ENCODE measurements at places on chromosomes 11 and 22.

GRCh38 chr22:39515266-39516050 is 4.9 kb upstream of the ATF4 start:
- DNase-seq, result no peak

DNA sequence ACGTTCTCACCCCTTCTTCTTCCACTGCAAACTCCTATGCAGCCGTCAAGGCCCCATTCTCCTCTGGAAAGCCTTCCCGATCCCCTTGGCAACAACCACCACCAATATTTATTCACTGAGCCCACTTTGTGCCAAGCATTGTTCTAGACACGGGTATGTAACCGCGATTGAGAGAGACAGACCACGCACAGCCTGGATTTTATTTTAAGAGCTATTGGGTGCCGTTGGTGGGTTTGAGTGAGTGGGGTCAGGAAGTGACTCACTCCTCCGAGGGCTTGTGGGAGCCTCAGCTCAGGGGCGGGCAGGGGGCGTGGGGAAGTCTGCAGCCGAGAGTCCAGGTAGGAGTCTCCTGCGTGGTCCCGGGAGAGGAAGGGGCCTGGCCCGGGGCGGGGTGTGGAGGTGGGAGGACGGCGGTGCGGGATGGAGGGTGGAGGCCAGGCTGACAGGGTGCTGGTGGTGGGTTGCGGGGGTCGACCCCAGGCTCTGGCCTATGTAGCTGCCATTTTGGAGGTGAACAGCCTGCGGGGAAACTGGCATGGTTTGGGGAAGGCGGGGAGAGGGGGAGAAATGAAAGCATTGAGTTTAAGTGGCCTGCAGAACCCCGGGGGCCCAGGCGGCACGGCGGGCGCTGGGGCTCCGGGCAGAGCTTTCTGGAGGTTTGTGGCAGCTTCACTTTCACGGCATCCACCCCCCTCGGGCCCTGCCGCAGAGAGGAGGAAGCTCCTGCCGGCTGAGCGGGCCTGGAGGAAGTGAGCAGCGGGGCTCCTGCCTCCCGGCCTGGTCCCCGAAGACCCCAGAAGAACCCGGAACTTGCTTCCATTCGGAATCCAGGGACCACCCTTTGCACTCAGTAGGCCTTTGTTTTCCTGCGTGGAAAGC is 547 bp downstream of the PARVG start:
- no peak for DNase-seq

GRCh38 chr22:46062971-46063631 is 86.1 kb upstream of the WNT7B start:
- peak; percentile 3 for DNase-seq

DNA sequence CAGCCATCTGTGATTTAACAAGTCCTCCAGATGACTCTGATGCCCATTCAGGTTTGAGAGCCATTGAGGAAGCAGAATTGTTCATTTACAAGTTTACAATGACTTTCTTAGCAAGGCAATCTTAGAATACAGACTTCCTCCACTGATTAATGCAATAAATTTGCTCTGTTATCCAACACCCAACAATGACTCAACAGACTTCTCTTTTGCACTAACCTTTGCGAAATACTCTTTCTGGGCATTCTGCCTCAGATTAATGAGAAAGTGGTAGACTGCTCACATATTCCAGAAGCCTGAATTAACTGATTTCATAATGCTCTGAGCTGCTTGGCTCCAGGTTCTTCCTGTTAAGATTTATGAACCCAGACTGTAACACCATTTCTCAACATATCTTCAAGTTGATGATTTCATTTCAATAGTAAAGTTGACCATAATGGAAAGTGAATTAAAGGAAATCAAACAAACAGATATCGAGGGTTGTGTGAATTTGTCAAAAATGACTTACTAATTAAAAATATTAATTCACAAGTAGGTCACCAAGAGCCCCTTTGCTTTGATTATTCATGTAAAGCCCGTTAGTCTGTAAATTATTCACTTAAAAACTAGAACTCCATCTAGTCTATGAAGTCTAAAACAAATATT is 70.5 kb upstream of the BLID start:
- peak; percentile 100 for DNase-seq
